Neural progenitor cell (in vitro differentiated cells): ENCODE measurements at places on chromosomes 16 and 17.

GRCh38 chr16:78235168-78235800 lies 135.8 kb downstream of the WWOX start:
- H3K36me3 ChIP-seq = no peaks in the 10 kb centered on the region
- no peaks in the 10 kb centered on the region for H3K27me3 ChIP-seq
- peak; percentile 80 for DNase-seq
- H3K4me3 ChIP-seq = no peak overlapping the region

DNA sequence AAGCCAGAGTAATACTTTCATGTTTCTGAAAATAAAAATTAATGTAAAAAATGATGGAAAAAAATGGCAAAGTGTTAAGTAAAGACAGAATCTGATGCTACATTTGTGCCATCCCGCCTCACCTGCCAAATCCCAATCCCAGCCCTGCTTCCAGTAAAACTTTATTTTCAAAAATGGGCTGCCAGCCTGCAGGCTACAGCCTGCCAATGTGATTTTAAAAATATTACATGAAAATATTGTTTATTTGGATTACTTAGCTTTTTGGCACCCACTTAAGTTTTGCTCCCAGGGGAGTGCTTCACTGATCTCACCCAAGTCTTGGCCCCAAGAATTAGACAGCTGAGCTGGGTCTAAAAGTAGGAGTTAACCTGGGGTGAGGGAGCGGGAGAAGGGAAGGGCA lies 112.8 kb downstream of the C16orf78 start:
- no peak overlapping the region for H3K27ac ChIP-seq
- no peak overlapping the region for H3K4me3 ChIP-seq
- peaks cover 5% of the 10 kb centered on the region for H3K4me1 ChIP-seq
- DNase-seq = no peak

GRCh38 chr16:22321340-22322001 lies 24.3 kb downstream of the POLR3E start:
- DNase-seq = peak; percentile 83
- H3K27ac ChIP-seq = no peak overlapping the region
- no peaks in the 10 kb centered on the region for H3K27me3 ChIP-seq
- H3K36me3 ChIP-seq = no peaks in the 10 kb centered on the region
- no peak overlapping the region for H3K4me3 ChIP-seq

DNA sequence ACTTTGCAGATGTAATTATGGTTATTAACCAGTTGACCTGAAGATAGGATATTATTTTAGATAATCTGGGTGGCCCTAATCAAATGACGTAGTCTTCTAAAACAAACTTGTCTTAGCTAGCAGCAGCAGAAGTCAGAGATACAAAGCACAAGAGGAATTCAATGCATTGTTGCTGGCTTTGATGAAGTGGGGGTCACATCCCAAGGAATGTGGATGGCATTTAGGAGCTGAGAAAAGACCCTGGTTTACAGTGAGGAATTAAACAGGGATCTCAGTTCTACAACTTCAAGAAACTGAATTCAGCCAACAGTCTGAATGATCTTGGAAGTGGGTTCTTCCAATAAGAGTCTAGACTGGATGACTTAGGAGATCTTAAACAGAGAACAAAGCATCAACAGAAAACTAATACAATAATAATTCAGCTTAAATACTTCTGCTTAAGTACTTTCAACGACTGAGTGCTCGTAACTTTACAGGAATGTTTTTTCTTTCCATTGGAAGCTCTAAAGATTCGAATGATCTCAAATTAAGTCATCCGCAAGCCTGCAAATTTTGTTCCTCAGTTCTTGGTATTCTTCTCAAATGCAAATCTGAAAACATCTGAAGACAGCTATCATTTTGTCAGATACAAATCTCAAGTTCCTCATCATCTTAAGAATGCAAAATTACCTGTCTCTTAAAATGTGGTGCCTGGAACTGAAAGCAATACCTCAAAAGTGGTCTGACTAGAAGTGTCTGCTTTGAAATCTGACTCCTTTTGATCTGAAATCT lies 3.3 kb downstream of the C16orf46 start:
- H3K4me1 ChIP-seq = peaks cover 17% of the 10 kb centered on the region
- H3K27ac ChIP-seq = peak overlapping the region; percentile 76
- peak; percentile 64 for DNase-seq
- H3K4me3 ChIP-seq = no peak overlapping the region
- H3K36me3 ChIP-seq = no peaks in the 10 kb centered on the region

DNA sequence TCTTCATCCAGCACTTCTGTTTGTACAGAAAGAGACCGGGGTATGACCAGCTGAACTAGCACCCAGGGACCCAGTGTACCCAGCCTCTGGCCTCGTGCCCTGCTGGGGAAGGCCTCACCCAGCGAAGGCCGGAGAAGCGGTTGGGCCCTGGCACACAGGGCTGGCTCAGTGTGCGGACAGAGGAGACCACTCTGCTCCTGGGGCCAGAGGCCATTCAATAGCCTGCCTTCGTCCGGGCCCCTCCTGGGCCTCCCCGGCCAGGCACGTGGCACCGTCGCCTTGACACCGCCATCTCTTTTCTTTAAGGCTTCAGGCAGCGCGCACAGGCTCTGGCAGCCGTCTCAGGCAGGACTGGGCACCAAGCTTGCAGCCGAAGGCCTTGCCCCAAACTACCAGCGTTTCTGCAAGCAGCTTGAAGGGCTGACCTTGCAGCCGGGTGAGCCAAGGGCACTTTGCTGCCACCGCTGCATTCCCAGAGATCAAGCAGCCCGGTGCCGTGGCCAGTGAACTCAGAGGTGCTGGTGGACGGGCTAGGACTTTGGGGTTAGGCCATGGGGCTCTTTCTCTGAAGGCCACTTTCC lies 8.0 kb downstream of the TAX1BP3 start:
- no peaks in the 10 kb centered on the region for H3K36me3 ChIP-seq
- H3K27me3 ChIP-seq = no peaks in the 10 kb centered on the region
- no peak for DNase-seq
- H3K27ac ChIP-seq = no peak overlapping the region

DNA sequence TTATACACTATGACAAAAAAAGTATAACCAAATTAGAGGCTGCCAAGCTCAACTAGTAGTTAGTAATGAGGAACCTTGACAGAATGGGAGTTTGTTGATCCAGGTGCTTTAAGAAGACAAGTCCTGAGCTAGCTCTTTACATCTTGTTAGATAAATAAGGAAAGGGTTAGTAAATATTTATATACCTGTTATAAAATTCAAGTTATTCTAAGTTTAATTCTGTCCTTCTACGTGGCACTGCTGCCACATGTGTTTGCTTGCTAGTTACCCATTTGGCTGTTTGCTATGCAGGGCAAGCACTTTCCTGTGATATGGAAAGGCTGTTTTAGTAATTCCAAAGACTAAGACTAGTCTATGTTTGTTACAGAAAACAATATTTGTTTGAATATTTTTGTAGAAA lies 180.5 kb downstream of the MYO1D start:
- peaks cover 4% of the 10 kb centered on the region for H3K4me1 ChIP-seq
- DNase-seq = no peak
- H3K27ac ChIP-seq = no peak overlapping the region

- DNase-seq = no peak
- peaks cover 20% of the 10 kb centered on the region for H3K27me3 ChIP-seq
- H3K27ac ChIP-seq = no peak overlapping the region
- no peaks in the 10 kb centered on the region for H3K36me3 ChIP-seq
- H3K4me3 ChIP-seq = no peak overlapping the region
These were observed 96.4 kb downstream of the C16orf78 start for GRCh38 chr16:49469930-49470451.

- H3K27ac ChIP-seq = no peak overlapping the region
- no peaks in the 10 kb centered on the region for H3K27me3 ChIP-seq
- peaks cover 6% of the 10 kb centered on the region for H3K36me3 ChIP-seq
- H3K4me1 ChIP-seq = peaks cover 6% of the 10 kb centered on the region
- H3K4me3 ChIP-seq = no peak overlapping the region
These were observed 51.4 kb downstream of the USP22 start for GRCh38 chr17:20991276-20992037.

DNA sequence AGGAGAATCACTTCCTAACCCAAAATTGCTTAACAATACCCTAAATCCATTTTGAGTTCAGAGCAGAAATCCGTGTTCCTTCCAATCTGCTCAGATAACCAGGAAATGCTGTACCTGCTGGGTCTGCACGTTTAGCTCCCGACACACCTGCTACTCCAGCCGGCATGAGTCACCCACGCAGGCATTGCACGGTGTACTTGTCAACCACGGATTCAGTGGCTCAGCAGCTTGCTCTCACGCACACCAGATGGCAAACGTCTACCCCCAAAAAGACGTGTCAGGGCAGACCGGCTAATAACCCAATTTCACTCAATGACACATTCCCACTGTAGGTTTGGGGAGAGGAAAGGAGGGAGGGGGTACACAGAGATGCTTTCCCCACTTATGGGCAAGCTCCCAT lies 468.1 kb downstream of the SOX9 start:
- H3K27me3 ChIP-seq = peaks cover 46% of the 10 kb centered on the region
- no peaks in the 10 kb centered on the region for H3K36me3 ChIP-seq
- H3K4me1 ChIP-seq = peaks cover 3% of the 10 kb centered on the region
- H3K27ac ChIP-seq = no peak overlapping the region
